ENCODE measurements at places on chromosomes 7 and 10.

DNA sequence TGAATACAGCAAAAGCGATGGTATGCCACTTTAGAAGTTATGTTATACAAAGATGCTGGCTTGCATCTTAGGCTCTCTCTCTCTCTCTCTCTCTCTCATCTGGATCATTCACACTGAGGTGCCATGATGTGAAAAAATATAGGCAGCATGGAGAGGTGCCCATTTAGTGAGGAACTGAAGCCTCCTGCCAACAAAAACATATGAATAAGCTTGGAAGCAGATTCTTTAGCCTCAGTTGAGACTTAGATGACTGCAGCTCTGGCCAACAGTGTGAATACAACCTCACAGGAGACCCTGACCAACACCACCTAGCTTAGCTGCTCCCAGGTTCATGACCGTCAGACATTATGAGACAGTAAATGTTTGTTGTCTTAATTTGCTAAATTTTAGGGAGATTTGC is 560.1 kb upstream of the LRRTM3 start:
- no peak for DNase-seq

DNA sequence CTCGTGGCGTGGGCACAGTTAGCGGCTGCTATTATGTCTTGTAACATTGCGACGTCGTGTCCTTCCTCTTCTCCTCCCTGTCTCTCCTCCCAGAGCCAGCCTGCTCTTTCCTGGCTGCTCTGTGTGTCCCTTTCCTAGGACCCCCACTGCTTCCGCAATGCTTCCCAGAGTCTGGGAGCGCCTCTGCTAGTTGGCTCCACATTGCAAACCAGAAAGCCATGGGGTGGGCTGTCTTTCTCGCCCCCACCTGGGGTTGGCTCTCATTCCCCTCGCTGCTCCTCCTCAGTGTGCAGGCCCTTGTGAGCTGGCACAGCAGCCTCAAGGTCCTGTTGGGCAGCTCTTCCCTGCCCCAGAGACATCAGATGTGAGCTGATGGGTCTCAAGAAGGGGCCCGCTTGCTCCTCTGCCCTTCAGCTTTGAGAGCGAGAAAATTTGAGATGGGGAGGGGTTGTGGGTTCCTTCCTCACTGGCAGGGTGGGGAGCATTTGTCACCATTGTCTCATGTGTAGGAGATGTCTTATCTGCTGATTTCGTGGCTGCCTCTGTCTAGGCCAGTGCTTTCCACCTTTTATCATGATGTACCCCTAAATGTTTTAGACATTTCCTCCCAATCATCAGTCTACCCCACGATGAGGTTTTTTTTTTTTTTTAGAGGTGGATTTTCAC is 3.3 kb downstream of the ADAMTS14 start:
- DNase-seq: no peak

DNA sequence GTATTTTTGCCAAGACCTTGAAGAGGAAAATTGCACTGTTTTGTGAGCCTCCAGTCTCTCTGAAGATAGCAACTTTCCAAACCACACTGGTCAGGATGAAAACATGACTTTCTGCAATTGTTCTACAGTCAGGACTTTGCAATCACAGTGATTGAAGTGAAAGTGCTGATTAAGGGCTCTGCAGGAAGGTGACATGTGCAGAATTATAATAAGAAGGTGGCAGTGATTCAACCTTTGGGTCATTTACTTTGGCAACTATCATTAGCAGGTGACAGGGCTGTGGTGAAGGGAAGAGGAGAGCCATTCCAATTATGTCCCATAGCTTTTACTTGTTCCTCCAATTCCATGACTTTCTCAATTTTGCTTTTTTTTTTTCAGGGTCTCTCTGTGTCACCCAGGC is 350.0 kb upstream of the FZD8 start:
- no peak for DNase-seq

DNA sequence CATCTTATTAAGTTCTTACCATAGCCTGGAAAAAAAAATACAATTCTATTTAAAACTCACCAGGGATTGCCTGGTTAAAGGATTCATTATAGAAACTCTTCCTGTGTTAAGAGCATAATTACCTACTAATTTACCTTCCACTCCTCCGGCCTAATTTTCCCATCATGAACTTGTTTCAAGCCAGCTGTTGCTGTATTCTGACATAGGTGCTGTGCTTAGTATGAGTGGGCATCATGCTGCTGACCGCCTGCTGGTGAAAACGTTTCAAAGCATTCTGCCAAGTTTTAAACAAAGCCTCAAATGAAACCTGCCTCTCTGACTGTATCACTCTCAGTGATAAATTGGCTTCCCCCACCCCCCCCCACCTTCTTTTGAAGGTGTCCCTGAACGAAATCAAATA is 47.8 kb upstream of the KCNMA1 start:
- no peak for DNase-seq

DNA sequence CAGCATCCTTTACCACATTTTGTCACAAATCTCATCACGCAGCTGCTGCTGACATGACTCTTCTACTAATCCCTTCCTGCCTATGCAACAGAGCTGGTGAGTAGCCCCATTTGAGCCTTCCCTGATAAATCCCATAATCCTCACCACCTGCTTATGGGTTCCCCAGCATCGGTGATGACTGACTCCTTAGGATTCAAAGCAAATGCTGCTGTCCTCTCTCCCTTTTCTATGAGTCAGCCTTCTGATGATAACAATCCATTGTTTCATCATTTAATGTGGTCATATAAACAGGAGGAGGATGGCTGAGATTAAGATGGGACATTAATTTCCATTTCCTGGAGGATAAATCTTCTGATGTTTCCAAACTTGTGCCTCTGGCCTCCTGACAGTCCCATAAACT is 73.4 kb downstream of the SORCS1 start:
- DNase-seq: no peak

GRCh38 chr7:20218279-20218678 is 1.1 kb upstream of the MACC1 start:
- no peak for DNase-seq

DNA sequence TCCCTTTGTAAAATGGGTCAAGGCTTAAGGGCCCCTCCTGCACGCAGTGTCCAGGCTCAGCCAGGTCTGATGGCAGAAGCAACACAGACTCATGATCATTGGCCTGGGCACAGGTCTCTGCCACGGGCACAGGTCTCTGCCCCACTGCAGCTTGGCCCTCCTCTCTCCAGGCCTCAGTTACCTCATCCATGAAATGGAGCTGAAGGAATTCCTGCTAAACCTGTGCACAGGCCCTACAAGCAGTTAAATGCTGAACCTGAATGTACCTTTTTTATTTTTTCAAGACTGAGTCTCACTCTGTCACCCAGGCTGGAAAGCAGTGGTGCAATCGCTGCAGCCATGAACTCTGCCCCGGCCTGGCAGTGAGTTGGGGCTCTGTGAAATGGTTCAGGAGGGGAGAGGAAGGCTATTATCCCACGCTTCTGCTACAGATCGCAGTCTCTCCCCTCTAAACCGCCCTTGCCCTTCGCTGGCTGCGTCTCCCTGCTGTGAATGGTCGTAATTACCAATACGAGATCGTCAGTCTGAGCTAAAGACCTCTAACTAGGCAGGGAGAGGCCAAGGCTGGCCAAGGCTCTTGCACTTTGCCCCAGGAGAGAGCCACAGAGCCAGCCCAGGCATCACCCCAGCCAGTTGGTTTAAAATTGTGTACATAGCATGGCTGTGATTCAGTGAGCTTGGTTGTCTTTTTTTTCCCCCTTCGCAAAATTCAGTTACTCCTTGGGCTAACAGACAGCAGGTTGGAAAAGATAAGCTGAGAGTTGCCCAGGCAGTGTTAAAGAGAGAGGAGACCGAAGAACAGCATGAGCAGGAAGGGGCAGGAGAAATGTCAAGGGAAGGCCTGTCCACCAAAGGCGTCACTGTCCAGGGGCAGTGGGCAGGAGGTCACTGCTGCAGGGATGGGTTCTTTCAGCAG is 93.0 kb upstream of the KCTD7 start:
- no peak for DNase-seq

GRCh38 chr7:127619681-127620405 is 1.9 kb upstream of the PAX4 start:
- no peak for DNase-seq

DNA sequence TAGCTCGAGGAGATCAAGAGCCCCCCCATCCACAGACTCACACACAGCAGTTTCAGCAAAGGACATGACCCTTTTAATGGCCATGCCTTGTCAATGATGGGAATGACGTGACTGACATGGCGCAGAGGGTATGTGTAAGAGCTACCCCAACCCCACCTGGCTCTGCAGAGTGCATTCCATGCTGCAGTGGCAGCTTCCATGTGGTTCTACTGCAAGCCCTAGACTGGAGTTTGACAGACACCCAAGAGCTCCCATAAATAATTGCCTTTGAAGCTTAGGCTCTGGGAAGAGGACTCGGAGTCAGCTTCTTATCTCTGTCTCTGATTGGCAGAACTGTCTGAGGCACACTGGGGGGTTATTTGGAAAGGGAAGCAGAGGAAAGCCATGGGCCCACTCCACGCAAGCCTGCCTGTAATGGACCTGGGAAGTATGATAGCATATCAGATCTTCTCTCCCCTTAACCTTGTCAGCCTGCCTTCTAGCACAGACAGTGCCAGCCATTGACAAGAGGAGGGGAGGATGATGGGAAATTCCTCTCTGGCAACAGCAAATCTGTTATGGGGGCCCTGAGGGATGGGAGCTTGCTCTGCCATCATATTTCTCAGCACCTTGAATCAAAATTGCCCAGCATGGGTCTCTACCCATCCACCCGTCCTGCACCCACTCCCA is 478.5 kb upstream of the PODXL start:
- no peak for DNase-seq

- no peak for DNase-seq
These were observed 26.4 kb upstream of the SRGN start for GRCh38 chr10:69061305-69062161.

DNA sequence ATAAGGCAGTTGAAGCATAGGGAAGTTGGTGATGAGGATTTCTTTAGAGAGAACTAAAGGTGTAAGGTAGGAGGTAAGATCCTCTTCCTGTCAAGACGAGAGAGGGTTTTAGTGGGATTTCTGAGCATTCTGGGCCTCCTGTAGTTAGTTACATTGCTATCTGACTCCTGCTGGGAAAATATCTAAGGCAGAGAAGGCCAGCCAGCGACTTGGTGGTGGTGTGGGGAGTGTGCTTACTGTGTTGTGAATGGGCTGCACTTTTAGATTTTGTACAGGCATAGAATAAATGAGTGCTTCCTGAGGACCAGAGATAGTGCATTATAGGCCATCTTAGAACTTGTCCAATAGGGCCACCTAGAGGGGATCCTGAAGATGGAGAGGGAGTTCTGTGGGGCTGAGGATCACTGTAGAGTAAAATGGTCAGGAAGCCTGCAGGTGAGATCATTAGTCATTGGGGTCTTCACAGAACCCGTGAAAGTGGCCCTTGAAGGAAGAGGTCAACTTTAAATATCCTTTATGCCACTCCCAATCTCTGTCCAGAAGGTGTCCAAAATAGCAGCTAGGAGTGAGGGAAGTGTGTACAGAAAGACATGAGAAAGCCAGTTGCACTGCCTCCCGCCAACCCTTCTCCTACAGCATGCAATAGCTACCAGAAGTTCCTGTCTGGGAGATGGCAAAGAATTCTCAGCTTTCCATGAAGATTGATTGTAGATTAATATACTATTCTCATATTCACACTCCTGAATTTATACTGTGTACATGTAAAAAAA is 266.6 kb downstream of the POLR1F start:
- no peak for DNase-seq

Data from progenitor cell of endocrine pancreas (in vitro differentiated cells).